ENCODE measurements at places on chromosomes 11 and 22.
A peak's percentile ranks its signal among the peaks of the same experiment; 100 is the strongest.

GRCh38 chr22:49996518-49997250 is 15.9 kb downstream of the IL17REL start:
- DNase-seq: no peak

GRCh38 chr11:18010121-18010670 is 2.7 kb downstream of the SERGEF start:
- no peak for DNase-seq

GRCh38 chr11:119166368-119167076 is 2.0 kb upstream of the NLRX1 start:
- DNase-seq: no peak

- DNase-seq: no peak
These were observed 2.1 kb downstream of the OR4D10 start for GRCh38 chr11:59475176-59475575.

DNA sequence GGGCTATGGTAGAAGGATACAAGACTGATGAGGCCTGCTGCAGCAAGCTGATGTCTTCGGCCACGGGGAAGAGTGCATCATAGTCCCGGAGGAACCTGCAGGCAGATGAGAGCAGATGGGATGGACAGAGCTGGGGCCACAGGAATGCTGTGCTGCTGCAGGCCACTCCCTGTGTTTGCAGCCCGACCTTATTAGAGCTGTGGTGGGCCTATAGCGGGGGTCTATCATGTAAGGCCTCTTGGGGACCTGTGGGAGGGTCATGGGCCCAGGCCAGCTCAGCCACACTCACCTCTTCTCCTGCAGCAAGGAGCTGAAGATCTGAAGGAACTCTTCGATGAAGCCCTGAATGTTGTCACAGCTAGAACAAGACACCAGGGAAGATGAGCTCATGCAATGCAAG is 31.9 kb downstream of the ASCC2 start:
- DNase-seq: no peak

DNA sequence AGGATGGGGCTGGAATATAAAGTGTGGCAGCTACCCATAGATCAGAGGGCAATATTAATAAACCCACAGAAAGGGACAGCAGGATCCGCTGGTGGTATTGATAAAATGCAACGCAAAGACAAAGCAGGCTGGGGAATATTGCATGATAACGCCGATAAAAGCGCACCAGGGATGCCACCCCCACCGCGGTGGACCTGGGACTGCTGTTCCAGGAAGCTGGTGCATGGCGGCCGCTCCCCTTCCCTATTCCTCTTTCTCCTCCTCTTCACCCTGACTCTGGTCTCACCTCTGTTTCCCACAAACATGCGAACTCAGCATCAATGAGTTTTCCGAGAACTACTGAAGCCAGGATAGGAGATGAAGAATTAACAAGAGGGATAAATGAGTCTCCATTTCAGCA is 20.2 kb downstream of the SPATA19 start:
- DNase-seq: no peak

- DNase-seq: no peak
These were observed 48.4 kb downstream of the CSTPP1 start for GRCh38 chr11:46984987-46985386.

DNA sequence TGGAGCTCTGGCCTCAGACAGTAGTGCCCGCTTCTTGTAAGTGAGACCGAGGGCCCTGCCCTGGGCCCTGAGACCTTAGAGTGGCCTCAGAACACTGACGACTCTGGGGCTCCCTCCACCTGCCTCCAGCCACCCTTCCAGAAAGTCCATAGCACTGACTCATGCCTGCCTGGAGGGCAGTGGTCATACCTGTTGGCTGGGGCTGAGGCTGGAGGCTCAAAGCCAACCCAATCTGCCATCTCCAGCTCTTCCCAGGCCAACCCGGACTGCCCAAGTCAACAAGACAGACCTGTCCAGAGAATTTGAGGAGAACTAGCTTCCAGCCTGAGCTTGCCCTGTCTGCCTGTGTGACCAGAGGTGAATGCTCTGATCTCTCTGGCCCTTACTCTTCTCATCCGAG is 66.9 kb upstream of the TTLL12 start:
- DNase-seq: no peak

DNA sequence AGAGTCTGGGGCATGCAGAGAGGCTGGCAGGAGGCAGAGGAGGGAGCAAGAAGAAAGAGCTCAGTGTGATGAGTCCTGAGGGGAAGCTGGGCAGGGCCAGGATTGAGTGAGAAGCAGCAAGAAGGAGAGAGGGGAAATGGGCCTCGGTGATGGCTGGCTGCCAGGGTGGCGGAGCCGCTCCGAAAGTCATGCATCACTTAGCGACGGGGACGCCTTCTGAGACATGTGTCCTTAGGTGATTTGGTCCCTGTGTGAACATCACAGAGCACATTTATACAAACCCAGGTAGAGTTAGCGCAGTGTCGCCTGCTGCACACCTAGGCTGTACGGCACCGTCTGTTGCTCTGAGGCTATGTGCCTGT is 15.1 kb downstream of the TBC1D22A start:
- no peak for DNase-seq

- DNase-seq: no peak
These were observed 6.1 kb downstream of the MICAL2 start for GRCh38 chr11:12116425-12117032.

- no peak for DNase-seq
These were observed 104.3 kb downstream of the GAB2 start for GRCh38 chr11:78313181-78313795.

- DNase-seq: no peak
These were observed 985.8 kb downstream of the TBC1D22A start for GRCh38 chr22:47748271-47748670.

DNA sequence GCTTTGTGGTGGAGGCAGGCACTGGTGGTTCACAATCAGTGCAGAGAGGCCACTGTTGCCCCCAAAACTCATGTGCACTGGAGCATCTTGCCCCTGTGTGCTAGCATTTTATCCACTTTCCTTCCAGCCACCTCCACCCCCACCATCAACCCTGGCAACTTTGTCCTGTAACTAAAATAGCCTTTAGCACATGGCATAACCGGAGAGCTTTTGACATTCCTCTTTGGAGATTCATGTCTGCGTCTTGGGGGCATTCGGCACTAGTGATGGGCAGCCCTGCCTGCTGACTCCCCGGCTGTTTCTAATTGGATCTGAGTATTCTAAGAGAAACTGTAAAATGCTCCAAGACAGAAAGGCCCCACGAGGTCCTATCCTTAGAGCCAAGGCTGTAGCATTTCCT is 15.8 kb downstream of the SHISA8 start:
- no peak for DNase-seq

GRCh38 chr11:125950696-125951651 is 5.1 kb downstream of the VSIG10L2 start:
- DNase-seq: no peak

DNA sequence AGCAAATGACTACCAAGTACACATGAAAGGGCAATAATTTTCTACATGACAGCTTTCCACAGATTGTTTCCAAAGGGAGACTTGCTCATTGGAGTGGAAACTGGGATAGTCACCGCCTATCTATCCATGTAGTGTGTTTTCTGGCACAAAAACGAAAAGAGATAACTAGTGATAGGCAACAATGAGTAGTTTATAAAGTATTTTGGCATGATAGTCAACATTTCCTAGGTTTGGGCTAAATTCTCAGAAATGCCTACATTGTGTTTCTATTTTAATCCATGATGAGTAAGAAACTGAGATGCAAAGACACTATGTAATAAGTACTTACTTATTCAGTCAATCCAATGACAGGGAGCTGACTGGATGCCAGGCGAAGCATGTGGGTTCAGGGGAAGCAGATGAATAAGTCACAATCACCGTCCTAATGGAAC is 1129.1 kb downstream of the DLG2 start:
- DNase-seq: peak; percentile 87

DNA sequence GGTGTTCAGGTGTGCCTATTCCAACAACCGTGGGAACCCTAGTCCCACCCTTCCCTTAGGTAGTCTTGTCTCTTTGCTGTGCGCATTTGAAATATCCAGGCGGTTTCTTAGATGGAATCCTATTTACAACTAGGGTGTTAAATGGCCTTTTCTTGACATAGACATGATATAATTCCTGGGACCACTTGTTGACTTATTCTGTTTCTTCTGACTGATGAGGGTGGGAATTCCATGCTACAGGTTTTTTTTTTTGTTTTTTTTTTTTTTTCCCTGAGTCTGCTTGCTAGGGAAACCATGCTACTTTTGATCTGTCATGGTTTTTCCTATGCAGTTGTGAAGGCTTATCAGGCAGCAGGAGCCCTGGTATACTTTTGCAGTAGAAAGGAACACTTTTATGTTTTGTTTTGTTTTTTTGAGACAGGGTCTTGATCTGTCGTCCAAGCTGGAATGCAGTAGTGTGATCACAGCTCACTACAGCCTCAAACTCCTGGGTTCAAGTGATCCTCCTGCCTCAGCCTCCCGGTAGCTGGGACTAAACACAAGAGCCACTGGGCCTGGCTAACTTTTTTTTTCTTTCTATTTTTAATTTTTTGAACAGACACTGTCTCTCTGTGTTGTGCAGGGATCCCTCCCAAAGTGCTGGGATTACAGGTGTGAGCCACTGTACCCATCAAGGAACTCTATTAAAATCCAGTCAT is 1.5 kb downstream of the STIM1 start:
- no peak for DNase-seq

GRCh38 chr22:27220339-27220738 is 563.0 kb downstream of the MIAT start:
- DNase-seq: peak; percentile 87

- DNase-seq: no peak
These were observed 10.4 kb upstream of the CD81 start for GRCh38 chr11:2366733-2367132.

GRCh38 chr11:39144351-39145130 is 2314.9 kb downstream of the LRRC4C start:
- no peak for DNase-seq

- no peak for DNase-seq
These were observed 44.7 kb upstream of the RTL6 start for GRCh38 chr22:44542561-44543222.
